ENCODE measurements at places on chromosomes 5 and 9. TPM values are rescaled to one million over a fixed set of nuclear protein-coding genes. Genes with fewer than 3 reads are reported as not detected.

- H3K4me3 ChIP-seq: no peak overlapping the region
- no peaks in the 10 kb centered on the region for H3K36me3 ChIP-seq
- no peaks in the 10 kb centered on the region for H3K4me1 ChIP-seq
- no peak for DNase-seq
Measured at GRCh38 chr9:72601615-72602014, 80.2 kb downstream of the TMC1 start.

DNA sequence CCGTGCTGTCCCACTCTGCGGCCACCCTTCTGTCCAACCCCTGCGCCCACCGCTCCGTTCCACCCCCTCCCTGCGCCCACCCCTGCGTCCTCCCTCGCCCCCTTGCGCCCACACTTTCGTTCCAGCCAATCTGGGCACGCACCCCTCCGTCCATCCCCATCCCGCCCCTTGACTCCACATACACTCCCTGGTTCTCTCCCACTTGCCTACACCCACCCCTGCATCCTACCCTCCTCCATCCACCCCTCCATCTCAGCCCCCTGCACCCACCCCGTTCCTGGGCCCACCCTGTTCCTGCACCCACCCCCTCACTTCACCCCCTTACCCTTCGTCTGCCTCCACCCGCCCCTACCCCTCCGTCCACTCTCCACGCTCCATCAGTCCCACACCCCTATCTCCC lies 7.0 kb downstream of the ADAMTS13 start:
- H3K27ac ChIP-seq: no peak overlapping the region
- peaks cover 5% of the 10 kb centered on the region for H3K4me1 ChIP-seq
- no peaks in the 10 kb centered on the region for H3K36me3 ChIP-seq
- H3K27me3 ChIP-seq: no peaks in the 10 kb centered on the region
- no peak for DNase-seq
- no peak overlapping the region for H3K4me3 ChIP-seq

GRCh38 chr9:14317667-14318320 lies 3.9 kb upstream of the NFIB start:
- no peaks in the 10 kb centered on the region for H3K36me3 ChIP-seq
- no peak overlapping the region for H3K27ac ChIP-seq
- no peak for DNase-seq
- H3K4me1 ChIP-seq: peaks cover 7% of the 10 kb centered on the region
- peaks cover 6% of the 10 kb centered on the region for H3K27me3 ChIP-seq
- no peak overlapping the region for H3K4me3 ChIP-seq

GRCh38 chr9:77392328-77392727 lies 215.0 kb downstream of the VPS13A start:
- no peak overlapping the region for H3K4me3 ChIP-seq
- no peaks in the 10 kb centered on the region for H3K4me1 ChIP-seq
- H3K27ac ChIP-seq: no peak overlapping the region
- no peaks in the 10 kb centered on the region for H3K36me3 ChIP-seq
- H3K27me3 ChIP-seq: no peaks in the 10 kb centered on the region

DNA sequence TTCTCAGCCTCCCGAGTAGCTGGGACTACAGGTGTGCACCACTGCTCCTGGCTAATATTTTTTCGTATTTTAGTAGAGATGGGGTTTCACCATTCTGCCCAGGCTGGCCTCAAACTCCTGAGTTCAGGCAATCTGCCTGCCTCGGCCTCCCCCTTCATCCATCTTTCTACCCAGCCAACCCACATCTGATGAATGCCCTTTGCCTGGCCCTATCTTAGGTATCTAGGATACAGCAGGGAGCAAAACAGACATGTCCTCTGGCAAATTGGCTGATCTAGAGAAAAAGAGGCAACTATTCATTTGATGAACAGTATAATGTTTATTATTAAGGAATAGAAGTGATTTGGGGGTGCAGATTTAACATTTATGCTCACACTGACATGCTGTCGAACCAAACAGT lies 123.0 kb downstream of the TRIO start:
- H3K4me1 ChIP-seq: peaks cover 90% of the 10 kb centered on the region
- peaks cover 3% of the 10 kb centered on the region for H3K36me3 ChIP-seq
- H3K27me3 ChIP-seq: no peaks in the 10 kb centered on the region

The ABLIM3 gene
- 14.3 TPM for total RNA-seq

DNA sequence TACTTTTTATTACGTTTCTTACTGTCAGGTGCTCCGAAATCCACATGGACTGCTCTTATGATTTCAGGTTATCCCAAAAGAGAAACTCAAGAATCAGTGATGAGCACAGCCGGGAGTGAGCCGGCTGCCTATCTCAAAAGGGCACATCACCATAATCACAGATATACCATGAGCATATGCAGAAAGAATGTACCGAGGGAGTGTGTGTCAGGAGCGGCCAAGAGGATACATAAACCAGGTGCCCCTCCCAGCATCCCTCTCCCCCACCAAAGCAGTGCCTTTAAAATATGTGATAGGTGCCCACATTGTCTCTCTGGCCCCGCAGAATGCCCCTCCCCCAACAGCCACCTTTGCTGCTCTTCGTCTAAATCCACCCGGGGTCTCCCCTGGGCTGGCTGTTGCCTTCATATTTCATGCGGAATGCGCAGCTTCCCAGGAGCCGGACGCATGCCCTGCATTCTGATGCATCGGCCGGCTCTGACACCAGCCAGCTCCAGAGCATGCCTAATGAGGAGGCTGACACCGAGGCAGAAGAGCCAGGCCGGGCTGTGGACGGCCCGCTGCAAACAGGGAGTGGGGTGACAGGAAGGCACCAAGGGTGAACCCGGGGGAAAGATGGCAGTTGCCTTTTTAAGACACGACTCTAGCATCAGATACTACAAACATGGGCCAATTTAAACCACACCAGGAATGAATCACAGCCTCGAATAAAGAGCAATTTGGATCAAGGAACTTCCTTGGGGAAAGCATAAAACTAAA lies 652.3 kb downstream of the BNC2 start:
- no peaks in the 10 kb centered on the region for H3K36me3 ChIP-seq
- H3K4me1 ChIP-seq: no peaks in the 10 kb centered on the region
- no peak overlapping the region for H3K4me3 ChIP-seq
- H3K27ac ChIP-seq: no peak overlapping the region
- no peaks in the 10 kb centered on the region for H3K27me3 ChIP-seq

DNA sequence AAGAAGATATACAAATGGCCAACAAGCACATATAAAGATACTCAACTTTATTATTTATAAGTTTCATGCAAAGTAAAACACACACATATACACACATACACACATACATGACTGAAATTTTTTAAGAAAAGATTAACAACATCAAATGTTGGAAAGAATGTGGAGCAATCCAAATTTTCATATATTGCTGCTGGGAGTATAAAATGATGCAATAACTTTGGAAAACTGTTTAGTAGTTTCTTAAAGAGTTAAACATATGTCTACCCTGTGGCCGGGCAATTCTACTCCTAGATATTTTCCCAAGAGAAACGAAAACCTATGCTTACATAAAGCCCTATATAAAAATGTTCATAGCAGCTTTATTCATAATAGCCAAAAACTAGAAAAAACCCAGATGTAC lies 99.8 kb upstream of the NR4A3 start:
- H3K4me1 ChIP-seq: no peaks in the 10 kb centered on the region
- no peaks in the 10 kb centered on the region for H3K36me3 ChIP-seq
- peaks cover 4% of the 10 kb centered on the region for H3K27me3 ChIP-seq
- no peak overlapping the region for H3K27ac ChIP-seq
- no peak for DNase-seq
- no peak overlapping the region for H3K4me3 ChIP-seq

The SLIT3 gene
- total RNA-seq: 0.10 TPM

- H3K4me3 ChIP-seq: no peak overlapping the region
- no peaks in the 10 kb centered on the region for H3K36me3 ChIP-seq
- H3K4me1 ChIP-seq: no peaks in the 10 kb centered on the region
- no peak overlapping the region for H3K27ac ChIP-seq
Measured at GRCh38 chr5:16588434-16589214, 28.2 kb downstream of the RETREG1 start.

All from HCT116 (cell line).